ENCODE measurements at places on chromosomes 13 and 19. TPM values are rescaled to one million over a fixed set of nuclear protein-coding genes. Genes with fewer than 3 reads are reported as not detected.
A peak's percentile ranks its signal among the peaks of the same experiment; 100 is the strongest.

The RNF113B gene
- total RNA-seq = not detected

The ITGBL1 gene
- not detected for total RNA-seq

The PBX4 gene
- total RNA-seq = 3.2 TPM

The CEACAM19 gene
- total RNA-seq = 2.8 TPM

The MEIOSIN gene
- total RNA-seq = not detected

The METTL21C gene
- total RNA-seq = not detected

The CRLF1 gene
- 8.6 TPM for total RNA-seq

The ZNF701 gene
- 15.2 TPM for total RNA-seq

The GJB2 gene
- total RNA-seq = 6.1 TPM

The STARD13 gene
- total RNA-seq = 13.5 TPM

The ODAD3 gene
- 0.08 TPM for total RNA-seq

The FFAR2 gene
- 0.20 TPM for total RNA-seq

The CEBPA gene
- 160 TPM for total RNA-seq

The FLT3LG gene
- 0.24 TPM for total RNA-seq

The ANGPTL4 gene
- 12.0 TPM for total RNA-seq

The PCDH9 gene
- 16.2 TPM for total RNA-seq

The SIN3B gene
- 17.9 TPM for total RNA-seq

The CLC gene
- not detected for total RNA-seq

The MCOLN1 gene
- total RNA-seq = 15.5 TPM

The CACNA1A gene
- total RNA-seq = 2.0 TPM

The GIPC3 gene
- total RNA-seq = not detected

The GNA15 gene
- total RNA-seq = 0.24 TPM

The ZSWIM4 gene
- total RNA-seq = 3.1 TPM

The PTGER1 gene
- total RNA-seq = 0.60 TPM

DNA sequence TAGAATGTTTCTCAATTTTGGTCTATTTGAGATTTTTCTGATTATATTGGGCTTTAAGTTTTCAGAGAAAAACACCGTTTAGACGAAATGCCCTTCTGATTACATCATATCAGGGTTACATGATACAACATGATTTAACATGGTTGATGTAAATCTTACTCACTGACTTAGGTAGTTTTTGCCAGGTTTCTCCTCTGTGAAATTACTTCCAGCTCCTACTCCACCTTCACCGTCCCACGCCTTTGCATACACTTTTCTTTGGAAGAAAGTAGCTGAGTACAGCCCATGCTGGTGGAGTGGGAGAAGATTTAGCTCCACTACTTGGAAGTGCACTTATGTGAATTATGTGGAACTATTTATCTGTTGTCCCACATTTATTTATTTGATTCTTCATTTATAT, 433.2 kb upstream of the KLHL1 start:
- no peak for DNase-seq

DNA sequence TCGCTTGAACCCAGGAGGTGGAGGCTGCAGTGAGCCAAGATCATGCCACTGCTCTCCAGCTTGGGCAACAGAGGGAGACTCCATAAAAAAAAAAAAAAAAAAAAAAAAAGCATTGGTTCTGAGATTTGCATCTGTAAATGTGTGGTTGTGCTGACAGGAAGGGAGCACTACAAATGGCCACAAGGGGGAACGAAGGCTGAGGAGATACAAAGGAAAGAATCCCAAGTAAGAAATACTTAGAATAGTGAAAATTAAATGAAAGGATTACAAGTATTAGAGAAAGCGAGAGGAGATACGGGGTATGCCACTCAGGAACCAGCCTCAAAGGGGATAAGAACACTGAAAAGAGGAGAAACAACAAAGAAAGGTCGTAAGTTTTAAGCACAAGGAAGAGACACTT, 284.9 kb downstream of the KLF12 start:
- DNase-seq = peak; percentile 42

- no peak for DNase-seq
These were observed 39.3 kb upstream of the KCTD4 start for GRCh38 chr13:45240143-45240542.

- no peak for DNase-seq
These were observed 23.7 kb upstream of the TFDP1 start for GRCh38 chr13:113560645-113561416.

- DNase-seq = no peak
These were observed 2.0 kb downstream of the GPR183 start for GRCh38 chr13:99305158-99305557.

GRCh38 chr19:11347546-11348039, 1.3 kb downstream of the CCDC159 start:
- no peak for DNase-seq

DNA sequence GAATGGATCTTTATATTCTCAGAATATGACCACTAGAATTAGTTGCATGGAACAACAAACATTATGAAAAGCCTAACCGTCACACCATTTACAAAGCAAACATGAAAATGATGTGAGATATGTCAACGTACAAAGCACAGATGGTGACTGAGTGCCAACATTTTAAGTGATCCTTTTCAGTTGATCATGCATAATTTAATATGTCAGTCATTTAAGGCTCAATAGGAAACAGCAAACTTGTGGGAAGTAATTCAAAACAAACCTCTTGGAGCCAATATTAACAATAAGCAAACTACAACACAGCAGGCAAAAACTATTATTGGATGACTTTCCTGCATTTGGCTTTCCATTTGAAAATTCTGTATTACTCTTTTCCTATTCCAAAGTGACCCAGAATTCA, 277.6 kb downstream of the SLITRK6 start:
- no peak for DNase-seq

- DNase-seq = peak; percentile 83
These were observed 32.5 kb downstream of the MCF2L start for GRCh38 chr13:113001241-113002140.

- DNase-seq = peak; percentile 75
These were observed 170.0 kb downstream of the NUFIP1 start for GRCh38 chr13:44819245-44819644.

GRCh38 chr19:15463861-15464371, 428 bp downstream of the RASAL3 start:
- no peak for DNase-seq

DNA sequence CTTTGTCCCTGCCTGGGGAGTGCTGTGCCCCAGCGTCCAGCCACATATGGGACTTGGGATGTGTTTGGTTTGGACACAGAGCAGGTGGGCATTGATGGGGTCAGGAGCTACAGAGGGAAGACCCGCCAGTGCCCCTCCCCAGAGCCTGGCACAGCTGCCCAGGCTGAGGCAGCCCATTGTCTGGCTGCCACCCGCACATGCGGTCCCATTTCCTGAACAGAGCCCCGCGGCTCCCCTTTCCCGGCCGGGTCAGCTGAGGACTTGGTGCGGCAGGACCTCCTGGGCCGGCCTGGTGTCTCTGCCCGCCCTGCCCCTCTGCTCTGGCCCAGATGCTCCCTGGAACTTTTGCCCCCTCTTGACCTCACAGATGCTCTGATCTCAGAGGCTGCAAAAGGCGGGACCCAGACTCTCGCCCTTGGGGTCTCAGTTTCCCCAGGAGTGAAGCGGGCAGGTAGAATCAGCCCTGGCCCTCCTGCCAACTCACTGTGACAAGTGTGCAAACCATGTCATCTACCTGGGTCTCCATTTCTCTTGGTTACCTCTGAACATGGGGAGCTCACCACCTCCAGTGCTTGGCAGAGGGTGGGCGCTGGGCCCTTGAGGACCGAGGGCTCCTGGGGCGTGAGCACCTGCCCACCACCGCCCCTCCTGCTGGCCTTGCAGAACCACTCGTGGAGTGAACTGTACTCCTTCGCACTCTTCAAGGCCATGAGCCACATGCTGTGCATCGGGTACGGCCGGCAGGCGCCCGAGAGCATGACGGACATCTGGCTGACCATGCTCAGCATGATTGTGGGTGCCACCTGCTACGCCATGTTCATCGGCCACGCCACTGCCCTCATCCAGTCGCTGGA, 17.8 kb downstream of the HCN2 start:
- DNase-seq = no peak

DNA sequence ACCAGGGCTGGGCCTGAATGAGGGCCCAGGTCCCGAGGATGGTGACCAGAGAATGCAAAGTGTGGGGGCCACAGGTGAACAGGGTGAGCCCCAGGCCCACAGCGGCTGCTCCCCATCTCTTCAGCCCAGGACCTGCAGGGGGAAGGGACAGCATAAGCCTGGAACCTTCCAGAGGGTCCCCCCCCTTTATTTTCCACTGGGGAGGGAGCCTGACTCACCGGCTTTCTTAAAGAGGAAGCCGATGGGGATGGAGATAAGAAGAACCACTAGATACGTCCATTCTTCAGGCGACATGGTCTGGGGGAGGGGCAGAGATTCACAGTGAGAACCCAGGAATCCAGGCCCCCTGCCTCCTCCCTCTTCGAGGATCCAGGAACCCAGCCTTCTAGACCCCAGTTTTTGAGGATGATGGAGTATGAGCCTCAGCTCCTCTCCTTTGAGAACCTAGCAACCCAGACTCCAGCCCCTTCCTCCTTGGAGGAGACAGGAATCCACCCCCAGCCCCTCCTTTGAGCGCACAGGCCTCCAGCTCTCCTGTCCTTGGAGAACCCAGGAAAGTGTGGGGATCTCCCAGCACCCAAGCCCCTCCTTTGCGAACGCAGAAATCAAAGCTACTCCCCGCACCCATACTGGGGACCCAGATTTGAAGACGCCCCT, 1.0 kb downstream of the MBOAT7 start:
- DNase-seq = peak; percentile 79

DNA sequence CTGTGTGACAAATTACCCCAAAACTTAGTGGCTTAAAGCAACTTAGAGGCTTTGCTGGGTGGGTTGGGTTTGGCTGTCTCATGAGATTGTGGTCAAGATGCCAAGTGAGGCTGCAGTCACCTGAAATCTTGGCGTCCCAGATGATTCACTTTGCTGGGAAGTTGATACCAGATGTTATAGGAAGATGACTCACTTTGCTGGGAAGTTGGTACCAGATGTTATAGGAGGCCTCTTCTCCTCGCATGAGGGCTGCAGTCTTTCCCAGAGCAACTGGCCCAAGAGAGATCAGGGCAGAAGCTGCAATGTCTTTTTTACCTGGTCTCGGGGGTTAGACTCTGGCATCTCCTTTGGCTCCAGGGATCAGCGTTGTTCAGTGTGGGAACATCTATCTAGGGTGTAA, 16.8 kb downstream of the TEX29 start:
- peak; percentile 63 for DNase-seq

GRCh38 chr13:41019011-41019487, at the start of gene ELF1:
TSS of gene ELF1 (minus strand) at chr13:41019316. CDS start at chr13:40982054, 37,262 bp downstream.
- peak; percentile 79 for DNase-seq

- DNase-seq = peak; percentile 70
These were observed 60.0 kb upstream of the LRCH1 start for GRCh38 chr13:46492946-46493345.

- DNase-seq = no peak
These were observed 9.6 kb downstream of the CARD8 start for GRCh38 chr19:48246101-48246500.

GRCh38 chr13:73369095-73369494, 310.3 kb downstream of the KLF5 start:
- DNase-seq = no peak

DNA sequence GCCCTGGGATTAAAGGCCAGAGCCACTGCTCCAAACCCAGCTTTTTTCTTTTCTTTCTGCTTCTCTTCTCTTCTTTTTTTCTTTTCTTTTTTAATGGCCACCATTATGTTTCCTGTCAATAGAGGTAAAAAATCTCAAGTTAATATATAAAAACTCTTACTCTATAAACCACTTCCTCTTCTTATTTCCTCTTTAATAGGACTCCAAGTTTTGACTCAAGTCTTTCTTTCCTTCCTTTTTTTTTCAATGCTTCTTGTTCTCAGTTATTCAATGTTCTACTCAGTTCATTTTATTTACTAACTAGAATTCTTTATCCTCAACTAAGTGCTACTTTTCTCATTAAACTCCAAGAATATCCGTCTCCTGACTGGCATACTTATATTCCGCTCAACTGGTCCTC, 27.1 kb upstream of the MYCBP2 start:
- no peak for DNase-seq

- DNase-seq = no peak
These were observed 31.6 kb upstream of the CACTIN start for GRCh38 chr19:3658004-3658869.

GRCh38 chr19:58519087-58519354, 589 bp downstream of the ZBTB45 start:
- DNase-seq = peak; percentile 90
